Left ventricle myocardium inferior (tissue), 1 donor: ENCODE measurements at places on chromosomes 7 and 10. TPM values are rescaled to one million over a fixed set of nuclear protein-coding genes. Genes with fewer than 3 reads are reported as not detected.

- no peak overlapping the region for H3K4me3 ChIP-seq
- no peaks in the 10 kb centered on the region for H3K4me1 ChIP-seq
- no peak for DNase-seq
- H3K27ac ChIP-seq = no peak overlapping the region
- no peaks in the 10 kb centered on the region for H3K36me3 ChIP-seq
Measured at GRCh38 chr7:117659531-117660011, 179.7 kb downstream of the CFTR start.

- H3K36me3 ChIP-seq = peaks cover 53% of the 10 kb centered on the region
- no peak overlapping the region for H3K4me3 ChIP-seq
- H3K27me3 ChIP-seq = no peaks in the 10 kb centered on the region
- no peak for DNase-seq
- peaks cover 29% of the 10 kb centered on the region for H3K4me1 ChIP-seq
Measured at GRCh38 chr10:29553544-29554250, 81.1 kb downstream of the SVIL start.

GRCh38 chr7:12731214-12731656 is 43.8 kb downstream of the ARL4A start:
- DNase-seq = no peak
- peaks cover 58% of the 10 kb centered on the region for H3K4me1 ChIP-seq
- peak overlapping the region; percentile 13 for H3K27ac ChIP-seq
- H3K4me3 ChIP-seq = no peak overlapping the region

DNA sequence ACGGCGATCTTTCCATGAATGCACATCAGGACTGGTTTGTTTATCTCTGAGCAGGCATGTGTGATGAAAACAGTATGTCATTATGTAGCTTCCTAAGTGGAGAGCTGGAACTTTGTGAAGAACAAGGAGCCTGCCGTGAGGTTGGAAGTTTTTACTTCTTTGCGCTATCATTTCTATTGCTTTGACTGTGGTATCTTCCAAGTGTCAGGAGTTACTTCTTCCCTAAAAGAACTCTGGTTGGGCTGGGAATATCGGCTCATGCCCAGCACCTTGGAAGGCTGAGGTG is 167.4 kb upstream of the AHR start:
- H3K27ac ChIP-seq = no peak overlapping the region
- no peak for DNase-seq
- H3K27me3 ChIP-seq = no peaks in the 10 kb centered on the region
- peaks cover 6% of the 10 kb centered on the region for H3K4me1 ChIP-seq

The UCN3 gene
- not detected for total RNA-seq

GRCh38 chr10:60962946-60963345 is 19.0 kb upstream of the RHOBTB1 start:
- DNase-seq = no peak
- H3K27ac ChIP-seq = no peak overlapping the region
- H3K4me3 ChIP-seq = no peak overlapping the region
- H3K36me3 ChIP-seq = no peaks in the 10 kb centered on the region
- peaks cover 14% of the 10 kb centered on the region for H3K4me1 ChIP-seq
- no peaks in the 10 kb centered on the region for H3K27me3 ChIP-seq

- H3K36me3 ChIP-seq = no peaks in the 10 kb centered on the region
- no peaks in the 10 kb centered on the region for H3K4me1 ChIP-seq
- H3K4me3 ChIP-seq = no peak overlapping the region
Measured at GRCh38 chr7:150663802-150664494, 21.6 kb upstream of the GIMAP2 start.

GRCh38 chr10:86535132-86535882 is 13.7 kb upstream of the WAPL start:
- peak overlapping the region; percentile 66 for H3K4me3 ChIP-seq
- DNase-seq = peak; percentile 87
- peaks cover 18% of the 10 kb centered on the region for H3K4me1 ChIP-seq
- H3K36me3 ChIP-seq = no peaks in the 10 kb centered on the region
- H3K27ac ChIP-seq = peak overlapping the region; percentile 83
- peaks cover 12% of the 10 kb centered on the region for H3K27me3 ChIP-seq

DNA sequence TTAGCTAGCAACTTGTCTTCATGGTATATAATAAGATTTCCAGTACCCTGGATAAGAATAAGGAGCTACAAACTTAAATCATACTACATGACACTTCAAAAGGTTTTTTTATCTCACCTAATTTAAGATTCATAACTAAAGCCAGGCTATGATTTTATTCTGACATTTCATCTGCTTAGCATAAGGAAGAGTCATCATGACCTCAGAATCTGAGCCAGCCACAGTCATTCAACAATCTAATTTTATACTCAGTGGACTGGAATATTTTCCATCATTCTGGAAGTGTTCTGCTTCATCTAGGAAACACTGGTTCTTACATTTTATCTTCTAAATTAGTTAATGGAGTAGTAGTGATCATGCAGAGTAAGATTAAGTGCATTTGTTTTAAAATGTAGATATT is 102.1 kb upstream of the KCND2 start:
- no peak overlapping the region for H3K4me3 ChIP-seq
- DNase-seq = no peak
- H3K27me3 ChIP-seq = no peaks in the 10 kb centered on the region
- H3K36me3 ChIP-seq = no peaks in the 10 kb centered on the region
